Left colon (tissue), 2 donors: ENCODE measurements at places on chromosomes 1 and 21. TPM values are rescaled to one million over a fixed set of nuclear protein-coding genes. Genes with fewer than 3 reads are reported as not detected.

DNA sequence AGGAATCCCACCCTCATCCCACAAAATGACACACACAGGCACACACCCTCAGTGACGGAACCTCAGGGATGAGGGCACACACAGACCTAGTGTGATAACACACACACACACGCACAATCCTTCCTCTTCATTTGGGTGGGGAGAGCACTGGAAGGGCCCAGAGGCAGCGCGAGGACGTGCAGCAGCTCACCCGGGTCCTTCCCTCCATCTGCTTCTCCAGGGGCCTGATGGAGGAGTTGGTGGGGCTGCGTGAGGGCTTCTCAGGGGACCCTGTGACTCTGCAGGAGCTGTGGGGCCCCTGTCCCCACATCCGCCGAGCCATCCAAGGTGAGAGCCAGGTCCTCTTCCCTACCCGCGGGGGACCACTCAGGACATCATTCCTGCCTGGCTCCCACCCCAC, 557 bp downstream of the CLCNKA start:
- DNase-seq: no peak

- DNase-seq: no peak
These were observed 272.5 kb downstream of the TM2D1 start for GRCh38 chr1:61452176-61453035.

GRCh38 chr1:209454340-209454994, 129.0 kb upstream of the CAMK1G start:
- DNase-seq: no peak

DNA sequence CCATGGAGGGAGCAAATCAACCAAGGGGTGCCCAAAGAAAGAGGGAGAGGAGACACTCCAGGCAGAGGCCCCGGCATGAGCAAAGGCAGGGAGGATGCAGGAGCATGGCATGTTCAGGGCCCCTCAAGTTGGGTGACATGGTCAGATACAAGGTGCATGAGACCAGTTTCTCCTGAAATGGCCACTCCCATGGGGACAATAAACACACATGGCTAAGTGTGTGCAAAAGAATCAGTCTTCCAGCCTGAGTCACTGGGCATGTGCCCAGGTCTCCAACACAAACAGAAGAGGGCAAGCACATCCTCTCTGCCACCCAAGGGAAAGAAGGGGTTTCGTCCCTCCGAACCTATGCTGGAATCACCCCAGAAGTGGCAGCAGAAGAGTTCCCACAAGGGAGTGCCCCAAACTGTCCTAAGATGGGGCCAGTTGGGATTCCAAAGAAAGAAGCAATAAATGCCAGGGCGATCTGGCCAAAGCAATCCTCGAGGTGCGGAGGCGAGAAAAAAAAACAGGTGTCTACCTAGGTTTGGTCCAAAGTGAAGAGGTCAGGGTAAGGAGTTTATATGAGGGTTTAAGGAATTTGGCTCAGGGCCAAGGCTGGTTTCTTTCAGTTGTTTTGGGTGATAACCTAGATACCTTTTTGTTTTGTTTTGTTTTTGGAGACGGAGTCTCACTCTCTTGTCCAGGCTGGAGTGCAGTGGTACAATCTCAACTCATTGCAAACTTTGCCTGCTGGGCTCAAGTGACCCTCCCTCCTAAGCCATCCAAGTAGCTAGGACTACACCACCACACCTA, 13.2 kb downstream of the CASP9 start:
- DNase-seq: no peak

GRCh38 chr1:9166289-9167235, 37.7 kb upstream of the GPR157 start:
- no peak for DNase-seq

GRCh38 chr1:76659171-76659940, 207.9 kb upstream of the ST6GALNAC5 start:
- no peak for DNase-seq

GRCh38 chr1:14738235-14738634, 139.8 kb downstream of the KAZN start:
- no peak for DNase-seq

DNA sequence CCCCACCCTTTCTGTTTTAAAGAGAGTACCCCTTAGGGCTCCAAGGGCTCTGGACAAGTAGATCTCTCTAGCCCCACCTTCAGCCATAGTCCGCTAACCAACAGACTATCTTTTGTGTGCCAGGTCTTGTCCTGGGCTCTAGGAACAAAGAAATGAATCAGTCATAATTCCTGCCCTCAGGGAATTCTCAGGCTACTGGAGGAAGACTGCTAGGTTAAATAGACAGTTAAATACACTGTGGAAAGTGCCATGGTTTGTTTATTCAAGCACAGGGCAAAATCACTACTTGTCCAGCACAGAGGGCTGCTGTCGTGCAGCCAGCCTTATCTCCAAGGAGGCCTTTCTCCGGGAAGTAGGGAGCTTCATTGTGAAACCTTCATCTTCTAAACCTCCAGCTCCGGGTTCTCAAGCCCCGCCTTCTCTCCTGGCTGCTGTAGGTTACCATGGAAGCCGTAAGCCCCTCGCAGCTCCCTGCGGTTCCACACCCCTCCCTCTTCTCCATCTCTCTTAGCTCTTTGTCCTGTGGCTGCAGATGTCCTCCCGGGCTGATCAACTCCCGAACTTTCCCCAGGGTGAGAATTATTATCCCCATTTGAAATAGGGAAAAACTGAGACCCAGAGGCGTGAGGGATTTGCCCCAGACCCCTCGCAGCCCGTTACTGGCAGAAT, 29.8 kb downstream of the SHISAL2A start:
- no peak for DNase-seq

GRCh38 chr1:165290148-165290547, 66.4 kb downstream of the LMX1A start:
- no peak for DNase-seq

DNA sequence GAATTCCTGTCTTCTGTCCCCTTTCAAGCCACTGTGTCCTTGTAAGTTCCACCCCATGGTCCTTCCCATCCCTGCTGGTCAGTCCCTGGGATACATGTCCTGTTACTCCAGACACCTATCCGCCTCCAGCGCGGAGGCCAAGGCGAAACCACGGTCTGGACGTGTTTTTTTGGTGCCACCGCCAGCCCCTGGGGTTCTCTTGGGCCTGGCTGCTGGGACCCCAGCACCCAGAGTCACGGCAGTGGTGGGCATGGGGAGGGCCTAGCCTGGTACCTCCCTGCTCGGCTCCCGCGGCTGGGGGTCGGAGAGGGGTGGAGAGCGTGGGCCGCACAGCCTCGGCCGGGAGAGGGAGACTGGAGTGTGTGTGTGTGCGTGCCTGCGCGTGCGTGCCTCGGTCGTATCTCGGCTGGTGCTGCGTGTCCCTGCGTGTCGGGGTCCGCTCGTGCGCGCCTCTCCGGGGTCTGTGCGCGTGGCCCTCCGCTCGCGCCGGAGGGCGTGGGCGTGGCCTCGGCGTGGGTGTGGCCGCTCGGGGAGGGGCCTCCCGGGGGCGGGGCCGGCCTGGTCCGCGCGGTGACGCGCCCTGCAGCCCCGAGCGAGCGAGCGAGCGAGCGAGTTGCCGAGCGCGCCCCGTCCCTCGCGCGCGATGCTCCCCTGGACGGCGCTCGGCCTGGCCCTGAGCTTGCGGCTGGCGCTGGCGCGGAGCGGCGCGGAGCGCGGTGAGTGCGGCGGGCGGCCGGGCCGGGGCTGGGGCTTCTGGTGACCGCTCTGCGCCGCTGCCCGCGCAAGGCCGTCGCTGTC, at the start of gene VWA1:
VWA1 (plus strand) TSS at position 585 of the 798 bp plus-strand sequence; CDS start at position 644, 59 bp downstream.
- DNase-seq: peak; percentile 65

DNA sequence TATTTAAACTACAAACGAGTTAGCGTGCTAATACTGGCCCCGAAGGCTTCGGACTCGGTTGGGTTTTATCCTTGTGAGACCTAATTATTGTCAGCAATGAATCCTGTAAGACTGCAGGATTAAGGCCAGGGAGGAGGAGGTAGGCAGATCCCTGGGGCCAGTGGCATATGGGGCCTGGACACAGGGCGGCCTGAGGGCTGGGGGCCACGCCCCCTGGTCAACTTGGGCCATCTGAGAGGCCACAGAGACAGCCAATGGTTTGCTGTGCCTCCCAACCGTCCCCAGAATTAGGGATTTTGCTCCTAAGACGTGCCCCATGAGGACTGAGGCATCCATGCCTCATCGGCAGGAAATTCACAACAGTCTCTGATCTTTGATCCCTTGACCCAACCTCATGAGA, 31.1 kb upstream of the DISP3 start:
- no peak for DNase-seq

DNA sequence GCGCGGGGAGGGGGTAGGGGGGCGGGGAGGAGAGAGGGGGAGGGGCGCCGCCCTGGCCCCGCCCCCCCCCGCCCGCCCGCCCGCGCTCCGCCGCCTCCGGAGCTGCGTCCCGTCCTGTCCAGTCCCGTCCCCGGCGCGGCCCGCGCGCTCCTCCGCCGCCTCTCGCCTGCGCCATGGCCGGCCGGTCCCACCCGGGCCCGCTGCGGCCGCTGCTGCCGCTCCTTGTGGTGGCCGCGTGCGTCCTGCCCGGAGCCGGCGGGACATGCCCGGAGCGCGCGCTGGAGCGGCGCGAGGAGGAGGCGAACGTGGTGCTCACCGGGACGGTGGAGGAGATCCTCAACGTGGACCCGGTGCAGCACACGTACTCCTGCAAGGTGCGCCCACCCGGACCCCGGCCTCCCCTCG, at the start of gene AGRN:
AGRN (plus strand) TSS at position 121 of the 405 bp plus-strand sequence; CDS start at position 174, 53 bp downstream.
- peak; percentile 71 for DNase-seq

- DNase-seq: no peak
These were observed 512.7 kb upstream of the ZRANB2 start for GRCh38 chr1:71593523-71593922.

DNA sequence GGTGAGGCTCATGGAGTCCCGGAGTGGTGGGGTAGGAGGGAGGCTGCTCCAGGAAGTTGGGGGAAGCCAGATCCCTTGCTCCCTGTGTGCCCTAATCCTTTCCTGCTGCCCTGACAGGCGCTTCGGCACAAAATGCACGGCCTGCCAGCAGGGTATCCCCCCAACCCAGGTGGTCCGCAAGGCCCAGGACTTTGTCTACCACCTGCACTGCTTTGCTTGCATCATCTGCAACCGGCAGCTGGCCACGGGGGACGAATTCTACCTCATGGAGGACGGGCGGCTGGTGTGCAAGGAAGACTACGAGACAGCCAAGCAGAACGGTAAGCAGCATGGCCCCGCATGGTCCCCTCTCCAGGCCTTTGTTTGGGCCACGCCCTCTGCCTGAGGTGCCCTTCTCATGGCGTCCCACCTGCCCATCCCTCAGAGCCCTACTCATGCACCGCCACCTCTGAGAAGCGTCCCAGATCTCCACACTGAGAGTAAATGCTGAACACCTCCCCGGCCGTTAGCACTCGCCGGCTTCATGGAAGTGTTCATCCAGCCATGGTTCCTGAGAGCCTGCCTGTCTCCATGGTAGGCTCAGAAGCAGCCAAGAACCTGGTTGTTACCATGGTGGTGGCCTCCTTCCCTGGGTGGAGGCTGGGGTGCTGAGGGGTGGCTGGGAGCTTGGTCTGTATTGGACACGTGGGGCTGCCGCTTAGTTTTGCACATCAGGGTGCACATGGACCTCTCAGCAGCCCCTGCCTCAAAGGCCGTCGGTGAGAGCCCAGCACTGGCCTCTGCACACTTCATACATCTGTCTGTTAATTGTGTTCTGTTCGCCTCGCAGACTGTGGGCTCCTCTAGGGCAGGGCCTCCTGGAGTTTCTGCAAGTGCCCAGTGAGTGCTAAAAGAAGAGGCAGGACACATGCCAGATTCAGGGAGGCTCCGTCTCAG, 36.5 kb downstream of the LHX4 start:
- DNase-seq: no peak

DNA sequence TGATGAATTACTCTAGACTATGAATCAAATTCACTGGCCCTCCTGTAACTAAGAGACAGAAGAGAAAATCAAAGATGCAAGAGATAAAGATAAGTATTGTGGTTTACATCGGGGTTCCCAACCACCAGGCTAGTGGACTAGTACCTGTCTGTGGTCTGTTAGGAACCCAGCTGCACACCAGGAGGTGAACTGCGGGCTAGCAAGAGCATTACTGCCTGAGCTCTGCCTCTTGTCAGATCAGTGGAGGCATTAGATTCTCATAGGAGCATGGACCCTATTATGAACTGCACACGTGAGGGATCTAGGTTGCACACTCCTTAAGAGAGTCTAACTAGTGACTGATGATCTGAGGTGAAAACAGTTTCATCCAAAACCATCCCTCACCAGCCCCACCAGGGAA, 58.9 kb upstream of the DUSP10 start:
- DNase-seq: no peak

GRCh38 chr1:224212618-224213061, 29.6 kb downstream of the DEGS1 start:
- no peak for DNase-seq

DNA sequence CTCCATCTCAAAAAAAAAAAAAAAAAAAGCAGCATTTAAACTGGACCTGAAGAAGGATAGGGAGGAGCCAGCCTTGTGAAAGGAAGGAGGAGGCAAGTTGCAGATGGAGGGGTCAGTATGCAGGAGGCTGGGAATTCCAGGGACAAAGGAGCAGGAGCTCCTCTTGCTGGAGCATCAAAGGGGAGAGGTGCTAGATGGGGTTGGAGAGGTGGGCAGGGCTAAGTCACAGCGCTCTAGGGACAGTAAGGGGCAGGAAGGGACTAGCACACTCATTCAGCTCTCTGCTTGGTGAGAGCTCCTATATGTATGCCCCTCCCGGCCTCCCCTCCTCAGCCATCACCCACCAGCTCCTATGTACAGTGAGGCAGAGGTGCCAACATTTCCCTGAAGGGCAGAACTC, 26.8 kb downstream of the MAP7D1 start:
- DNase-seq: no peak

- no peak for DNase-seq
These were observed 15.2 kb upstream of the PEF1 start for GRCh38 chr1:31659889-31660288.

DNA sequence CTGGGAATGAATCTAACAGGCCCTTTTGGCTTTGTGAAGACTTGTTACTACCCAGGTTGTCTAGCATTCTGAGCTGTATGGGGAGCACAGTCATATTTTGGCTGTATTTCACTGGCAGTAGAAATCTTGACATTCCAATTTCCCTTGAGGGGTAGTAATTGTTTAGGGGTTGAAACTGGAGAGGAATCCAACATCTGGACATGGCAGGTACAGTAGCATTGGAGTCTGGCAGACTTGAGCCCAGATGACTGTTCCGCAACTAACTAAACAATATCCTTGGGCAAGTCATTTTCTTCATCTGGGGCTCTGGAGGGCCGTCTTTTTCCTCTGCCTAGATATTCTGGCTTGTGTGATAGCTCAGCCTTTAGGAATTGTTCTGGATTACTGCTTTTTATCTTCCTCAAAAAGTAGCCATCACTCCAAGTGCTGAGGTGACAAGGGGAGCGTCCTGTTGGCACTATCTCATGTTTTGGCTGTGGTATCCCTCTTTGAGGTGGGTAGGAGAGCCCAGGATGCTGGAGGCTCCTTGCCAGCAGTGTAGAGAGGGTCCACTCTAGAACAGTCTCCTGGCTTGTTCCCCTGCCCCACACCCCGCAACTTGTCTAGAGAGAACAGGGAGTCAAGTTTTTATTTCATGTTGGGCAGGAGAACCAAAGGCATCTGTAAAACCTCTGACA, 22.7 kb upstream of the NBL1 start:
- DNase-seq: no peak

GRCh38 chr1:227870366-227870765, 54.9 kb downstream of the PRSS38 start:
- no peak for DNase-seq

- DNase-seq: peak; percentile 88
These were observed 1.1 kb upstream of the PPM1J start for GRCh38 chr1:112716133-112716720.

Gene CD48
- total RNA-seq: 2.2 TPM

Gene LAMB3
- total RNA-seq: 85.2 TPM

Gene SELENBP1
- total RNA-seq: 1,259 TPM

Gene CHI3L2
- total RNA-seq: 1.2 TPM

Gene GSTM1
- total RNA-seq: not detected

Gene SLC30A2
- 0.22 TPM for total RNA-seq

Gene FAM76A
- 15.4 TPM for total RNA-seq
